ENCODE measurements at places on chromosomes 2 and 18. TPM values are rescaled to one million over a fixed set of nuclear protein-coding genes. Genes with fewer than 3 reads are reported as not detected.

DNA sequence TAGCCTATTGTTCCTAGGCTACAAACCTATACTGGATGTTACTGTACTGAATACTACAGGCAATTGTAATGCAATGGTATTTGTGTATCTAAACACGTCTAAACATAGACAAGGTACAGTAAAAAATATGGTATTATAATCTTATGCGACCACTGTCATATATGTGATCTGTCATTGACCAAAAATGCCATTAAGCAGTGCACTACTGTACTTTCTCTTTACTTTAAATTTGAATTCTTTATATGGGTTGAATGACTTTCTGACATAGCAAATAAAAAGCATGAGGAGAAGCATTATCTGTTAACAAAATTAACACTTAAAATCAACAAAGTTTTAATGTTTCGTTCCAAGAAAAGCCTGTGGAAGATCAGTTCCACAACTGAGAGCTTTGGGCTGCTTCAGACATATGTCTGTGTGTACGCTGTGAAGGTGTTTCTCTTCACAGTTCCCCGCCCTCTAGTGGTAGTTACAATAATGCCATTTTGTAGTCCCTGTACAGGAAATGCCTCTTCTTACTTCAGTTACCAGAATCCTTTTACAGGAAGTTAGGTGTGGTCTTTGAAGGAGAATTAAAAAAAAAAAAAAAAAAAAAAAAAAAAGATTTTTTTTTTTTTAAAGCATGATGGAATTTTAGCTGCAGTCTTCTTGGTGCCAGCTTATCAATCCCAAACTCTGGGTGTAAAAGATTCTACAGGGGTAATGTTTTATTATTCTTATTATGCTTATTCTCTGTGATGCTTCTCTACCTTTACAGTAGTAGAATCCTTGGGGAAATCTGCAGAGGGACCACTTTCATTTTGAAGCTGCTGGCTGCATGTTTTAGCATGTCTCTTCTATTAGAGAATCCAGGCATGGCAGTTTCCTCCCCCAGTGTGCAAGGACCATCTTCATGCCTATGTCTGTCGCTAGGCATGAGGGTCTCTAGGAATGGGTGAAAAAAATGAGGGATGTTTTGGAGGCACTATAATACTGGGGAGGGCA, 54.5 kb downstream of the SCN2A start:
- peak; percentile 29 for DNase-seq
- H3K4me1 ChIP-seq, result no peaks in the 10 kb centered on the region
- no peak overlapping the region for H3K27ac ChIP-seq
- H3K4me3 ChIP-seq, result no peak overlapping the region

DNA sequence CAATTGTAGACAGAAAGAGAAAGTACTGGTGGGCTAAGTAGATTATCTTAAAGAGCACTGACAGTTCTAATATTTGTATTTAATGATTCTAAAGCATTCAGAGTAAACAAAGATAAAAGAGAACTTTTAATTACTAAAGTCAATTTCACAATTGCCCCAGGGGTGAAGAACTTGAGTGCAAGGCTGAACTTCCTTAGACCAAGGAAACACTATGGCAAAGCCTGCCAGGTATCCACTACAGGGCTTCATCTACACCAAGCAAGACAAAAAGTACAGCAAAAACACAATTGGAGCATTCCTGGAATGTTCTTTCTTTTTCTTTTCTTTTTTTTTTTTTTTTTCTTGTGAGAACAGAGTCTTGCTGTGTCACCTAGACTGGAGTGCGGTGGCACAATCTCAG, 46.9 kb upstream of the NDUFV2 start:
- peak overlapping the region; percentile 15 for H3K27ac ChIP-seq
- no peaks in the 10 kb centered on the region for H3K4me1 ChIP-seq
- no peak for DNase-seq
- no peak overlapping the region for H3K4me3 ChIP-seq
- H3K36me3 ChIP-seq, result no peaks in the 10 kb centered on the region

- H3K4me3 ChIP-seq, result no peak overlapping the region
- H3K36me3 ChIP-seq, result no peaks in the 10 kb centered on the region
- no peaks in the 10 kb centered on the region for H3K27me3 ChIP-seq
- H3K4me1 ChIP-seq, result peaks cover 4% of the 10 kb centered on the region
Measured at GRCh38 chr2:88856409-88857135, 165.1 kb downstream of the RPIA start.

- H3K36me3 ChIP-seq, result no peaks in the 10 kb centered on the region
- no peak overlapping the region for H3K4me3 ChIP-seq
- H3K27ac ChIP-seq, result no peak overlapping the region
- H3K27me3 ChIP-seq, result no peaks in the 10 kb centered on the region
- no peaks in the 10 kb centered on the region for H3K4me1 ChIP-seq
Measured at GRCh38 chr2:214104219-214104618, 306.6 kb upstream of the VWC2L start.

GRCh38 chr2:85131116-85131515, 2.1 kb upstream of the TCF7L1 start:
- no peaks in the 10 kb centered on the region for H3K27me3 ChIP-seq
- no peaks in the 10 kb centered on the region for H3K36me3 ChIP-seq
- no peak overlapping the region for H3K4me3 ChIP-seq
- peaks cover 8% of the 10 kb centered on the region for H3K4me1 ChIP-seq

GRCh38 chr2:201831469-201831868, 25.1 kb downstream of the CDK15 start:
- DNase-seq, result no peak
- no peaks in the 10 kb centered on the region for H3K4me1 ChIP-seq
- no peaks in the 10 kb centered on the region for H3K27me3 ChIP-seq
- H3K4me3 ChIP-seq, result no peak overlapping the region

DNA sequence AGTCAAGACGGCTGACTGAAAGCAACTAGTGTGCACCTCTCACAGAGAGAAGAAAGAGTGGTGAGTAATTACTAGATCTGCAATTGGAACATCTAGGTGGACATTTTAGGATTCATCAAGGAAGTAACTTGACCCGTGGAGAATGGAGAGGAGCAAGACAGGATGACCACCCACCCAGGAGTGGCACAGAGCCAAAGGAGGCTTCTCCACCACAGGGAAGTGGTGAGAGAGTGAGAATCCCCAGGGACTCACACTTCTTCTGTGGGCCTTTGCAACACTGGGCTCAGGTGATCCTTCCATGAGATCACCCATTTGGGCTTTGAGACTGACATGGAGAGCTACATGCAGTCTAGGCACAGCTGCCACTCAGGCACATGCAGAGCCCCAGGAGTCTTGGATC, 132.8 kb upstream of the GALNT5 start:
- no peak overlapping the region for H3K27ac ChIP-seq
- DNase-seq, result no peak
- H3K27me3 ChIP-seq, result no peaks in the 10 kb centered on the region
- no peaks in the 10 kb centered on the region for H3K36me3 ChIP-seq

DNA sequence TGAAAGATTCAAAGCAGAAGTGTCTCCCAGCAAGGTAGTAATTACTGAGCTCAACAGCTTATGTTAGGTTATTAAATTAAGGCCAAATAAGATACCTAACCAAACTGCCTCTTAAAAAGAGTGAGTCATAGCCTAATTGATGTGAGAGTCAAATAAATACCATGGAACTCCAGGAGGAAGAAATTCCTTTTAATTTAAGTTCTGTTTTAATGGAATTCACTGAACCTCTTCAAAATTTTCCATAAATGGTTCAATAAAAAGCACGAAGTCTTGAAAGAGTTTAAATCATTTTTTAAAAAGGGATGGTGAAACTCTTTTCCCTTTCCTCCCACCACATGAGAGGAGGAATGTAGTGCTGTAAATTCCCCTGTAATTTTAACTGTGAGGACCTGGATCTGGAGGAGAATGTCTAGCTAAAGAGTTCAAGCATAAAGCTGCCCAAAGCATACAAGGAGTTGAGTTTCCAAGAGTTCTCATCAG, 180.8 kb upstream of the MMADHC start:
- no peaks in the 10 kb centered on the region for H3K27me3 ChIP-seq
- no peaks in the 10 kb centered on the region for H3K4me1 ChIP-seq
- no peaks in the 10 kb centered on the region for H3K36me3 ChIP-seq
- DNase-seq, result no peak
- no peak overlapping the region for H3K4me3 ChIP-seq

DNA sequence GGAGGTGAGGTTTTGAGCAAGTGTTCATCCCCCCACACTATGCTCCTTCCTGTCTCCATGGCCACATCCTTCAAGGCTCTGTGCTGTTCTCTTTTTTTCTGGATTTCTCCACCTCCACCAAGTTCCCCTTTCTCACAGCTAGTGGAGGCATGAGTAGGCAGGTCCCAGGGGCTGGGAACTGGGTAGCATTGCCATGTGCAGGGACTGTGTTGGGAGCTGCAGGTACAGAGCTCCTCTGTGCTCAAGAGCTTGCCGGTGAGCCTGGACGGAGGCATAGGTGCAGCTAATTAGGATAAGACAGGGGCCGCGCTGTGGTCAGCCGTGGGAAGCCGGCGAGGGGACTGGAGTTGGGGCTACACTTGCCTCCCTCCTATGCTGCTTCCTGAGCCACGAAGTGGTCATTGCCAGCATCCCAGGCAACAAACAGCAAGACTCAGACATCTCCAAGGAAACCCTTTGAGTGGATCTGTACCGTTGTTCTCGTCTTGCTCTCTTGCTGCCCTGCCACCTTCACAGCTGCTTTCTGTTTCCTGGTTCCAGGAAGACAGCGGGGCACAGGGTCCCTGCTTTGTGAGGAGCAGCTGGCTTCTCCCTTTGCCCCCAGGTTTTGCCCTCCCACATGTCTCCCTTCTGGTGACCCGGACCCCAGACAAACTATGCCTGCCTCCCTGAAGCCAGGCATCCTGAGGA, 36.9 kb downstream of the ATOH8 start:
- H3K27me3 ChIP-seq, result no peaks in the 10 kb centered on the region
- no peak overlapping the region for H3K27ac ChIP-seq
- H3K4me1 ChIP-seq, result peaks cover 44% of the 10 kb centered on the region

Gene PDCD1
- 0.13 TPM for total RNA-seq

Gene GPR55
- total RNA-seq, result not detected

Gene RIT2
- not detected for total RNA-seq

Gene NPPC
- total RNA-seq, result not detected

DNA sequence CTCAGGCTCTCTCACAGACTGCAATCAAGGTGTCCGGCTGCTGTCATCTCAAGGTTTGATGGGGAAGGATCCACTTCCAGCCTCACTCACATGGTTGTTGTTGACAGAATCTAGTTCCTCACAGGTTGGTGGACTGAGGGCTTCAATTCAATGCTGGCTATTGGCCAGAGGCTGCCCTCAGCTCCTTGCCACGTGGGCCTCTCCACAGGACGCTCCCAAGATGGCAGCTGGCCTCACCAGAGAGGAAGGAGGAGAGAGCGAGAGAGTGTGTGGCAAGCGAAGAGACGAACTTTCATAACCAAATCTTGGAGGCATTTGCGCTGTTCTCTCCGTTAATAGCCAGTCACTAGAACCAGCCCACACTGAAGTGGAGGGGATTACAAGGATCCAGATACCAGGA, 13.5 kb upstream of the DNMT3A start:
- H3K27me3 ChIP-seq, result no peaks in the 10 kb centered on the region
- no peak overlapping the region for H3K27ac ChIP-seq
- H3K4me3 ChIP-seq, result no peak overlapping the region
- H3K36me3 ChIP-seq, result no peaks in the 10 kb centered on the region

Gene CTAGE1
- not detected for total RNA-seq

GRCh38 chr2:207625014-207625907, at the start of gene METTL21A:
Gene METTL21A, minus strand, starts transcription at chr2:207625394. Its CDS starts 1,019 bp downstream, at chr2:207624375.
- H3K4me1 ChIP-seq, result peaks cover 11% of the 10 kb centered on the region
- no peaks in the 10 kb centered on the region for H3K36me3 ChIP-seq
- peak within 1 kb of the TSS; percentile 93 for H3K27ac ChIP-seq
- H3K27me3 ChIP-seq, result no peaks in the 10 kb centered on the region
- H3K4me3 ChIP-seq, result peak within 1 kb of the TSS; percentile 91

GRCh38 chr18:27136208-27136535, 48.9 kb downstream of the CHST9 start:
- H3K4me1 ChIP-seq, result no peaks in the 10 kb centered on the region
- no peak overlapping the region for H3K4me3 ChIP-seq
- no peak for DNase-seq
- no peaks in the 10 kb centered on the region for H3K27me3 ChIP-seq
- H3K36me3 ChIP-seq, result no peaks in the 10 kb centered on the region
- H3K27ac ChIP-seq, result no peak overlapping the region

Gene CXCR1
- 0.41 TPM for total RNA-seq

- H3K27ac ChIP-seq, result no peak overlapping the region
- no peak overlapping the region for H3K4me3 ChIP-seq
- no peaks in the 10 kb centered on the region for H3K27me3 ChIP-seq
- no peak for DNase-seq
- H3K4me1 ChIP-seq, result no peaks in the 10 kb centered on the region
- no peaks in the 10 kb centered on the region for H3K36me3 ChIP-seq
Measured at GRCh38 chr2:224994242-224994823, 47.9 kb downstream of the DOCK10 start.

Gene CELF4
- not detected for total RNA-seq

- no peak overlapping the region for H3K27ac ChIP-seq
- no peak overlapping the region for H3K4me3 ChIP-seq
- no peaks in the 10 kb centered on the region for H3K36me3 ChIP-seq
- DNase-seq, result peak; percentile 74
Measured at GRCh38 chr2:73250872-73251846, 17.1 kb downstream of the CCT7 start.

- H3K27ac ChIP-seq, result no peak overlapping the region
- no peaks in the 10 kb centered on the region for H3K27me3 ChIP-seq
- DNase-seq, result no peak
- no peak overlapping the region for H3K4me3 ChIP-seq
- no peaks in the 10 kb centered on the region for H3K4me1 ChIP-seq
Measured at GRCh38 chr18:22728481-22729105, 204.5 kb upstream of the RBBP8 start.

DNA sequence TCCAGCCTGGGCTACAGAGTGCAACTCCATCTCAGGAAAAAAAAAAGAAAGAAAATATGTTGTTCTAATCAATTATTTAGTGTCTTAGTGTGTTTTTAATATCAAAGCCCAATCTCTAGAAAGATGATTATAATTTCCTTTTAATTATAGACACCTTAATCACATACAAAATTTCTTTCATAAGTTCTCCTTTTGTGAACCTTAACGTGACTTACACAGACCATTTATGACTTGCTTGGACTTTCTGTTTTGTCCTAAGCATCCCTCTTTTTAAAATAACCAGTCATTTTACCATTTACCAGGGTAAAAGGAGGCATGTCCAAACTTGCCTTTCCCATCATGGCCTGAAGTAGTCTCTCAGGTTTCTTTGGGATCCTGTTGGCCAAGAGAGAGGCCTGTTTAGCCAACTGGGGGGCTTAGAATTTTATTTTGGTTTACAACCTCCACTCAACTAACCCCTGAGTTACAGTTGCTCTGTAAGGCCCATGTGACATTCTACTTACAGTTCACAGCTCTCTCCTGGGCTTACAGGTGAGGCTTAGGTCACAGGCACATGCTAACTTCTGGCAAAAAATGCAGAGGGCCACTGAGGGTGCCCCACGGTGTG, 23.9 kb upstream of the GPR155 start:
- H3K4me3 ChIP-seq, result no peak overlapping the region
- H3K4me1 ChIP-seq, result no peaks in the 10 kb centered on the region
- no peaks in the 10 kb centered on the region for H3K27me3 ChIP-seq
- H3K27ac ChIP-seq, result no peak overlapping the region
- no peak for DNase-seq
- H3K36me3 ChIP-seq, result no peaks in the 10 kb centered on the region

Gene KIAA1328
- total RNA-seq, result 7.1 TPM

Gene DLGAP1
- total RNA-seq, result 6.2 TPM

All from gastrocnemius medialis (tissue), 4 donors.